ENCODE measurements at places on chromosomes 1 and 21.

DNA sequence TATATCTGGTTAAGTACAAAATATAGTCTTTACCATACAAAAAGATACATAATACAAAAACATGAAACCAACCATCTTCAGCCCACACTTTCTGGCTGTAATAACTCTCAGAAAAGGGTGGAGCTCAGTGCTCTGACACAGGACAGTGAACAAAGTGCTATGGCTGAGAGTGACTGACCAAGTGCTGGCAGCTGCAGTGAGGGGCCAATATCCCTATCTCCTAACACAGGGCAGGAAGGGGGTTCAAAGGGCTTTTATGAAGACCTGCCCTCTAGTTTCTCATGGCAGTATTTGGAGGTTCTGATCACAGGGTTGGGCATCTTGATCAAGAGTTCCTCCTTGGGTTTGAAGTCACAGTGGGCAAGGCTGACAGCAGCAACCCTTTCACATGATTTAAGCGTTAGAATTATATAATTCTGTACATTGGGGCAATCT, 3.9 kb downstream of the TXNIP start:
- DNase-seq: no peak

DNA sequence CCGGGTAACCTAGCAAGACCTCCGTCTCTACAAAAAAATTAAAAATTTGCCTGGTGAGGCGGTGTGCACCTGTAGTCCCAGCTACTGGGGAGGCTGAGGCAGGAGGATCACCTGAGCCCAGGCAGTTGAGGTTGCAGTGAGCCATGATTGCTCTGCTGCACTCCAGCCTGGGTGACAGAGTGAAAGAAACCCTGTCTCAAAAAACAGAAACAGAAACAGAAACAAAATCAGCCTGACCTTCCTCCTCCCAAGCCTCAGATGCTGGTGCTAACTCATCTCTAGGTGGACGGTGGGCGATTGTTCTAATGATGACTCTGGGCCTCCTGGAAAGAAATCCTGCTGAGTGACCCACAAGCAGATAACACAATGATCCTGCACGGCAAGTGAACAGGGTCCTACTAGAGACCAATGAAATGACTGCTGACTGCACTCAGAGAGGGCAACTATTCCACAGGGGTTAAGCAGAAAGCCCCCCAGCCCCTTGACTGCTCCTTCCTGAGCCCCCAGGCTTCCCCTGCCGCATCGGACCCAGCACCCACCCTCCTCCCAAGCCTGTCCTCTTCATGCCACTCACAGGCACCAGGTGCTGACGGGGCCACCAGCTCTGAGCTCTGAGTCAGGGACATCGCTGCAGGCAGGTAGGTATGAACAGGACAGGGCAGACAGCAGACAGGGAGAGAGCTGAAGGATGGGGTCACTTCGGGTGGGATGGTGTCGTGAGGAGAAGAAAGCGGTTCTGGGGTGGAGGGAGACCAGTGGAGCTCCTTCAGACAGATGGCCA, 27.8 kb upstream of the LRRC38 start:
- no peak for DNase-seq

DNA sequence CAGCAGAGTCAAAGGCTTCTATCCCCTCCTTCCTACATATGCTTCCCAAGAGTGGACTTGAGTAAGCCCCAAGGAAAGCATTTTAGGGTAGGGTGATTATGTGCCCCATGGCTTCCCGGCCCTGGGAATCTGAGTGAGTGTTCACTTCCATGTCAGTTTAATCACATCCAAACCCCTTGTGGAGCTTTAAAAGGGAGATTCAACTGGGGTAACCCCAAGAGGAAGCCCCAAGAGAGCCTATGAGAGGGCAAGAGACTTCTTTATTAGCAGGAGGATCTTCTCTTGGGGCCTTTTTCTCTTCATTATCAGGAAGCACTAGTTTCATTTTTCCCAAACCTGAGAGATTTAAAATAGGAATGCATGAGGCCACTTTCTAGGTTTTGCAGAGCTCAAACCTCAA, 97.0 kb upstream of the IRF2BP2 start:
- no peak for DNase-seq

DNA sequence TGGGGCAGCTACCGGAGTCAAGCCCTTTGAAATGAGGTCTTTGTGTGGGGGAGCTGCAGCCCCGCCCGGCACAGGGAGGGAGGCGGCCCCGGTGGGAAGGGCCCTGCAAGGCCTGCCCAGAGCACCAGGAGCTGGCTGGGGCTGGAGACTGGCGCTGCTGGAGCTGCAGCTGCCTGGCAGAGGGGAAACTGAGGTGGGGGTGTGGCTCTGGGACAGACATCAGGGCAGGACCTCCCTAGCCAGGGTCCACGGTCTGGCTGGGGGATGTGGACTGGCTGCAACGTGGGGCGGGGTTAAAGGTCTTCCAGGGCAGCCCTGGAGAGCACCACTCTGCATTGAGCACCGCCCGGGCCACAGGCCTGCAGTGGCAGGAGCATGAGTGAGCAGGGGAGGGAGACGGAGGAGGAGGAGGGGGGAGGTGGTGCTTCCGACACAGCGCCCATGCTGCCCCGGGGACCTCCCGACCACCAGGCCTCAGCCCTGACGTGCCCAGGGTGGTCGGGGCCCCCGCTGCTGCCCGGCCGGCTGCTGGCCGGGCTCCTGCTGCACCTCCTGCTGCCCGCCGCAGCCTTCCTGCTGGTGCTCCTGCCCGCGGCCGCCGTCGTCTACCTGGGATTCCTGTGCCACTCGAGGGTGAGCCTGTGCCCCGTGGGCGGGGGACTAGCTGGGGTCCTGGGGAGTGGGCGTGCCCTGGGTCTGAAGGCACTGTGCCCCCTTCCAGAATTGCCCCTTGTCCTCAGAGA, 4.8 kb upstream of the ANKRD65 start:
- no peak for DNase-seq

DNA sequence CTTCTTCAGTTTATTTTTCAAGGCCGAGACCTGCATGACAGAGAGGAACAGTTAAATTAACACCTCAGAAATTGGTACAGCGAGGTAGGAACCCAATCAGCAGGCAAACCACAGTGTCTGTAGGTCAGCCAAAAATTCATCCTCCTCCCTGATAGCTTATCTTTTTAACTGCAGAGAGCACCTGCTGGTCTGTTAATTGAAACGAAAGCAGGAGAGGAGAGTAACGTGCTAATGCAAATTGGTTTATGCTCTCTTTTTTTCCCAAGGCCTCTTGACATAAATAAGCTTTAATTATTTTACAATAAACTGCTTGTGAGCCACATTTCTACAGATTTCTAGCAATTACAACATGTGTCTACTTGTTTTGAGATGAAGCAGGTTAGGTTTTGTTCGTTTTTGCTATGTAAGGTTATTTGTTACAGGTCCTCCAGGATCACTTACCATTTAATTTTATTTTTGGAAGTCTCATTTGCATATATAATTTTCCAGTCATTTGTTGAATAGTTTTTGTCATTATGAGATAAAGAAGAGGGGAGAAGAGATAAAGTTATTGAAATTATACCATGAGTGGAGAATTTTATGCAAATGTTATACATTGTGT, 179.9 kb downstream of the DENND1B start:
- DNase-seq: no peak
